ENCODE measurements at places on chromosomes 12 and 14. TPM values are rescaled to one million over a fixed set of nuclear protein-coding genes. Genes with fewer than 3 reads are reported as not detected.

The NR2C1 gene
- total RNA-seq, result 14.7 TPM

The CDK4 gene
- 163 TPM for total RNA-seq

The PAPLN gene
- 4.6 TPM for total RNA-seq

The TEX52 gene
- not detected for total RNA-seq

The CISTR gene
- not detected for total RNA-seq

The ACSM4 gene
- total RNA-seq, result not detected

The CAPZA3 gene
- total RNA-seq, result not detected

The SMIM41 gene
- 2.0 TPM for total RNA-seq

The ARHGAP9 gene
- 0.32 TPM for total RNA-seq
